ENCODE measurements at places on chromosomes 5 and 9.

GRCh38 chr9:561427-561826 lies 280.1 kb upstream of the DMRT1 start:
- peak; percentile 87 for DNase-seq

DNA sequence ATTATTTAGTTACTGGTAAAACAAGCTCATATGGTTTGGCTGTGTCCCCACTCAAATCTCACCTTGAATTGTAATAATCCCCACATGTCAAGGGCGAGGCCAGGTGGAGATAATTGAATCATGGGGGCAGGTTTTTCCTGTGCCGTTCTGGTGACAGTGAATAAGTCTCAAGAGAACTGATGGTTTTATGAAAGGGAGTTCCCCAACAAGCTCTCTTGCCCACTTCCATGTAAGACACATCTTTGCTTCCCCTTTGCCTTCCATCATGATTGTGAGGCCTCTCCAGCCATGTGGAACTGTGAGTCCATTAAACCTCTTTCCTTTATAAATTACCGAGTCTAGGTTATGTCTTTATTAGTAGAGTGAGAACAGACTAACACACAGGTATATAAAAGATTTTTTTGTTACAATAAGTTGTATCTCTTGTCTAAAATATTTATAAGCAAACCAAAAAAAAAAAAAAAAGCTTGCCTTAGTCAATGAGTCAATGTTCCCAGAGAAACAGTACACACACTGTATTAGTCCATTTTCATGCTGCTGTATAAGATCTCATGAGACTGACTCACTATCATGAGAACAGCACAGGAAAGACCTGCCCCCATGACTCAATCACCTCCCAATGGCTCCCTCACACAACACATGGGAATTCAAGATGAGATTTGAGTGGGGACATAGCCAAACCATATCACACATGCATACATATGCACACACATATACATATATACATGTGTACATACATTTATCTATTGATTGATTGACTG lies 138.3 kb downstream of the BASP1 start:
- DNase-seq, result peak; percentile 74

DNA sequence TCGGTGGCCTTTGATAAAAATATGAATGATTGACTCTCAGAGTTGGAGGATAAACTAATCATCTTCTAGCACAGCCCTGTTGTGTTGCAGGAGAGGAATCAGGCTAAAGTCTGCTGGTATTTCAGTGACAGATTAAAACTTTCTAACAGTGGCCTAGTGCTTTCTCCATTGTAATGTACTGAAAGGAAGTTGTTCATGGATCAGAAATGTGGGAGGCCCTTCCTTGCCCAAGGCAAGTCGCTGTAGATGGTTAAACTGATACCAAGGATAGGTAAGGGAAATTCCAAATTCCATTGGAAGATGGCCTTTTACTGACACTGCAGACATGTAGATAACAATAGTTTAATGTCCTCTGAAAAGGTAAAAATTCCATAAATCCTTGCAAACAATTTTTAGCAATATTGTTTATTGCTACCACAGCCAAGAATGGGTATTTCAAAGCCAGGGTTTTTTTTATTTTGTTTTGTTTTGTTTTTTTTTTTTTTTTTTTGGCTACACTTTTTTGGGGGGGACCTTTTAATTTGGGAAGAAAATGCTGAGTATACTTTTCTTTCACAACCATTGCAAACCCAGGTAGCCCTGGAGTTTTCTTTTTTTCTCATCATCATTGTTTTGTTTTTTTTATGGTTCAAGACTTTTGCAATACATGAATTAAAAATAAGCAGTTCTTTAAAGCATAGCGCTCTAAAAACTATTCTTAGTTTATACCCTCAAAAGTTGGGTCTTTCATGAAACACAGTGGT lies 35.5 kb downstream of the WDR36 start:
- no peak for DNase-seq

DNA sequence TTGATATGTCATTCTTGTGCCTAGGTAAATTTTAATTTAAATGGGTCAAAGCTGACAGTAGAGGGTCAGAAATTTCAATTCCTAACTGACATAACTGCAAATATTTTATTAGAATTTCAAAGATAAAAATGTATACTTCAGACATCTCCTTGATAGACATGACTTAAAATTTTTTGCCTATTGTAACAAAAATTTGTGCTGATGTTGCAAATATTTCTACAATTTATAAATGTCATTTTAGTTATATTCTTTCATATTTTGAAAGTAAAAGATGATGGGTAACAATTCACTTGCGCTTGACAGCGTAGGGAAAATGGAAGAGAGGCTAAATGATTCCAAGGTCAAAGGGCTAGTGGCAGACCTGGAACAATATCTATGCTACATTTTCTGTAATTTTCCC lies 220.3 kb upstream of the ST8SIA4 start:
- DNase-seq, result no peak

DNA sequence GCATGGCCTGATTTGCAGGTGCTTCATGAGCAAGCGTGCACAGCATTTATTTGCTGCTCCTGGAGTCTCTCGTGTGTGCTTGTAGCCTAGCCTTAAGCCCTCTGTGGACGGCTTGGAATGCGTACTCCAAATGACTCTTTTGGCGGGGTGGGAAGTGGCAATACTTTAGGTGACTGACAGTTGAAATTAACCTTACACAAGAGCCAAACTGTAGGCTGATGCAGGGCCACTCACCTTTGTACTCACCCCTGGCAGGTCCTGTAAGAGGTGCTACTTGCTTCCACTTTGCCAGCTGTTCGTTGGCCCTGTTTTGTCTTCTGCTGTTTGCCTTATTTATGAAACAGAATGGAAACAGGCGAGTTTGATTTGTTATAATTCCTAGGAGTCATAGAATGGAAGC lies 22.9 kb downstream of the TENT4A start:
- DNase-seq, result no peak

DNA sequence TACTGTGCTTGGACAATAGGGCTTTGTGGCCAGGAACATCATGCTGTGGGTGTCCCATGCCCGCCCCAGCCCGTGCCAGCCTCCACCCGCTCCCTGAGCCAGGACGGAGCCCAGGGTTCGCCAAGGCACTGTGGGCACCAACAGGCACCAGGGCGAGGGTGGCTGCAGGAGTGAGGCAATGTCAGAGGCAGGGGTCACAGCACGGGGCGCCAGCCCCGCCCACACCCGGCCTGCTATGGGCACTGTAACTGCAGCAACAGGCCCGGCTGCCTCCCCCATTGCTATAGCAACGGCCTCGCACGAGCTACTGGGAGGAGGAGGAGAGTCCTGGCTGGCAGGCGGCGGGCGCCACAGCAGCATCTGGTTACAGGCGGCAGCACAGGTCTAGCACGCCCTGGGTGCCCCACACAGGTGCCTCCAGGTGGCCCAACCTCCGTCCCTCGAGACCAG lies 2.5 kb downstream of the ABCA2 start:
- no peak for DNase-seq

DNA sequence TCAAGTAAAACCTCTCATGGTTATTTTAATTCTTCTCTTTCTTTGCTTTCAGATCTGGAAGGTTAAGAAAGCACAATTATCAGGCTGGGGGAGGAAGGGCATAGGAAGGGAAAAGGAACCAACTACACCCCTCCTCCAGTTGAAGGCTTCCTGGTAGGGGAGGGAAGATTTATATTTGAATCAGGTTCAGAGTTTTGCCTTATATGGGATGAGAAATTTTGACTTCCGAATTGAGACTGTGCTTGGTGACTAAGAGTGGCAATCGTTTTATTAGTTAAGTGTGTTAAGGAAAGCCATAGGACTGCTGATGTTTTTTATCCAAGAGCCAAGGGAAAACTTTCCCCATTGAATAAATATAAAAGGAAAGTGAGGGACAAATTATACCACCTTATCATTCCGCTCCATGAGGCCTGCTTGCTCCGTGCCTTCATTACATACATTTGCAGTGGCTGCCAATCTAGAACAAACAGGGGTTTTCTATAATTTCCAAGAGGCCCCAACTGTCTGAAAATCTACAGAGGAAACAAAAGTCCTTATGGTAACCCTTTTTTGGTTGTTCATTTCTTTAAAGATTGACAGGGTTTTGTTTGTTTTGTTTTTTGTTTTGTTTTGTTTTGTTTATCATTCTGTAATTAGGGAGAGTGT lies 115.7 kb upstream of the EPB41L4A start:
- DNase-seq, result no peak

DNA sequence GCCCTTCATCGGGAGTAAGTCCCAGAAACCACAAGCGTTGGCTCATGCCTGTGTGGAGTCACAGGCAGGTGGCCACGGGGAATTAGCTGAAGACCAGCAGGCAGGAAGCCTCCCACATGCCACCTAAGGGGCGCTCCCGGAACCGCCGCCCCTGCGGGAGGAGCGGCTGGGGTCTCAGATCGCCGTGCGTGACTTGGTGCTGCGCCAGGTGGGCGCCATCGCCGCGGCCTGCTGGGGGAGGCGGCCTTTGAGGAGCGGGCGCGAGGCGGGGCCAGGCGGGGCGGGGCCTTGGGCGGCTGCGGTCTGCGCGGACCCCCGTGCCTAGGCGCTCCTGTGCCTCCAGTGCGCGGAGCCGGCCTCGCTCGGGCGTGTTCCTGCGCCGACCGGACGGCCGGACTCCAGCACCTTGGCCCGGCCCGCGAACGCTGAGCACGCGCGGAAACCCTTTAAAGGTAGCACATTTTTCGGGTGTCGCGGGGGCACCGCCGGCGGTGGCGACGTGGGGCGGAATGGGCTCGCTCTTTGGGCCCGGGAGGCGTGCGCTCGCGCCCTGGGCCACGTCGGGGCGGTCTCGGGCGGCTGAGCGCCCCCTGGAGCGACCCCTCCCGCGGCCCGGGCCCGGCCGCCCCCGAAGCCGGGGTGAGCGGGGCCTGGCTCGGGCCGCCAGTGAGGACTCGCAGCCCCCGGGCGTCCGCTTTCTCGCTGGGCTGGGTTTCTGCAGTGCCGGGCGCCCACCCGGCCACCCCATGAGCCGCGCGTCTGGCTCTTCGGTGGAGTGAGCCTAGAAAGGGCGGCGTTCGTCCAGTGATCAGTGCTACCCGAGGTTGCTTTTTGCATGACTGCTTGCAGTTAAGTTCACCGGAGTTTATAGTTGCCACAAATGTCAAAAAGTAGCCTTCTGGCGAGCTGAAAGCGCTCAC lies 24.5 kb downstream of the LECT2 start:
- no peak for DNase-seq

- DNase-seq, result no peak
These were observed 608.2 kb upstream of the DAB2 start for GRCh38 chr5:40033009-40033408.

- no peak for DNase-seq
These were observed 543.9 kb upstream of the SEMA6A start for GRCh38 chr5:117118499-117118898.
